CD4-positive, alpha-beta T cell treated with Interleukin-10 for 1 hour (primary cell): ENCODE measurements at places on chromosomes 7 and 10.

DNA sequence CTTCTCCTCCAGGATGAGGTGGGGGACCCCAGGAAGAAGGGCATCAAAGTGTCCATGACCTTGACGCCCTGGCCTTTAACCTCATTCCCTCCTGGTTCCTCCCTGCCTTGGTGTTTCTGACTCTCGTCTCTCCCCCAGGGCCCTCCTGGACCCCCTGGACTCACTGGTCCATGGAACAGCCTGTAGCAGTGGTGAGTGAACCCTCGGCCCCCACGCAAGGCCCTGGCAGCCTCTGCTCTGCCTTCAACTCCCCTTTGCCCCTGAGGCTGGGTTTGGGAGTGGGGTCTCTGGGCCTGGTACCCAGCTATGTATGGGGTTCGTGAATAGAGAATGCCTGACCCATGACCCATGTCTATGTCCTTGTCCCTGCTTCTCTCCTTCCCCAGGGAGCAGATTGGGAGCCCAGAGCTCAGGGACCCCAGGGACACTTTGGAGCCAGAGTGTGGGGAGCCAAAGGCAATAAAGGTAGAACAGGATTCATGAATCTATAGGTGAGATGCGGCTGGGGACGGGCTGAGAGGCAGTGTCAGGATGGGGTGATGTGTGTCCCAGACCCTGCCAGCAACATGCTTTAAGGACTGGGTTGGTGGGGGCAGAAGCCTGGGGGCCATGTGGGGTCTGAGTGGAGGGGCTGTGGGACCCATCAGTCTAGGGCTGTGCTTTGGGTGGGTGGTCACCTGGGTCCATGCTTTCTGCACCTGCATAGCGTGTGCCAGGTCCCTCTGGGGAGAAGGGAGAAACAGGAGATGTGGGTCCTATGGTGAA lies 18.4 kb upstream of the VOPP1 start:
- DNase-seq, result no peak

DNA sequence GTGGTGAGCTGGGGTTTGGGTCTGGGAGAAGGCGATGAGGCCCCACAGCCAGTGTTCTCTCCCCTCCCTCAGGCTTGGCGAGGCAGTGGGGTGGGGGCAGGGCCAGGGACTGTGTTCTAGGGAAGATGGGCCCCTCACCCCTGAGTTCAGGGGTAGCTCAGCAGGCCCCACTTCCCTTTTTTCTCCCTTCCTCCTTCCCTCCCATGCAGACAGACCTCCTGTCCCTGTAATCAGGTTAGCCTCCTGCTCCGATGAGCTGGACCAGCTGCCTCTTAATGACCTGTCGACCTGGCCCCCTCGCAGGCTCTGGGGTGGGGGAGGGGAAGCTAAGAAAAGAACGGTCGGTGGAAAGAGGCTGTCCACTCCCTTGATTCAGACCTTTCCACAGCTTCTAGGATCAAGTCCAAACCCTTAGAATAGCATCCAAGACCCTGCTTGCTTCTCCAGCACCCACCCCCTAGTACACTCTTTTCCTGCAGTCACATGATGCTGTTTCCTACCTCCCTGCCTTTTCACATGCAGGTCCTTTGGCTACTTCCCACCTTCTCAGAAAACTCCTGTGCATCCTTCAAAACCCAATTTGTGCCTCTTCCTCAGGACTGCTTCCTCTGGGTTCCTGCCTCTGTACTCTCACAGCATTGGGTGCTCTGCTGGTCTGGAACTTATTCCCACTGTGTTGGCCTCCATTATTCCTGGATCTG lies 64.1 kb downstream of the ZMIZ1 start:
- no peak for DNase-seq

- DNase-seq, result no peak
Measured at GRCh38 chr7:76294344-76295024, 8.0 kb upstream of the HSPB1 start.

GRCh38 chr7:155804897-155805825 lies 7.1 kb downstream of the SHH start:
- peak; percentile 41 for DNase-seq

DNA sequence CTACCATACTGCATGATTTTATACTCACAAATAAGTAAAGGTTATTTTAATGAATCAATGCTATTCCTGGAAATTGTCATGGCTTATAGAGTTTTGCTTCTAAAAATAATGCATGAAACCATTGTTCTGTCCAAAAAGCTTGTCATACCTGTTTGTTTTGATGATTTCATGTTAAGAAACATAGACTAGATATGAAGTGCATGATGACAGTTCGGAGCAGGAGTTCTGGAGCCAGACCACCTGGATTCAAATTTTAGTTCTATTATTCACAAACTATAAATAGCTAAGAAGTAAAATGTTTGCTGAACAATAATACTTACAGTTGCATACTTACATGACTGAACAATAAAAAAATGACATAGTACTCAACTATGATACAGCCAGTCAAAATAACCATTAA lies 107.0 kb upstream of the AKR1E2 start:
- DNase-seq, result no peak

GRCh38 chr7:66400400-66400799 lies 195.3 kb downstream of the TPST1 start:
- no peak for DNase-seq

DNA sequence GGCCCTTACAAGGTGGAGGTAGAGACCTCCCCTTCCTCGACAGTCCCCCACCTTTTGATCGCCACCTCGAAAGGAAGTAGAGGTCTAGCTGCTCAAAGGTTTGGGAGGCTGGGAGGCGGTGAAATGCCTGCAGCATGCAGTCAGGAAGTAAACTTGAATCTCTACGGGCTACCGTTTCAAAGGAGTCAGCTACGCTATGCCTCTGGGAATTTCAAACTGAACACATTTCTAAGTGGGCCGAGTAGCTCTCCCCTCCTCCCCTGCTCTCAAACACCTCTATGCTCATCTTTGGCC lies 68.0 kb downstream of the CXCL12 start:
- no peak for DNase-seq

GRCh38 chr10:36344240-36345174 lies 702.4 kb upstream of the FZD8 start:
- no peak for DNase-seq

DNA sequence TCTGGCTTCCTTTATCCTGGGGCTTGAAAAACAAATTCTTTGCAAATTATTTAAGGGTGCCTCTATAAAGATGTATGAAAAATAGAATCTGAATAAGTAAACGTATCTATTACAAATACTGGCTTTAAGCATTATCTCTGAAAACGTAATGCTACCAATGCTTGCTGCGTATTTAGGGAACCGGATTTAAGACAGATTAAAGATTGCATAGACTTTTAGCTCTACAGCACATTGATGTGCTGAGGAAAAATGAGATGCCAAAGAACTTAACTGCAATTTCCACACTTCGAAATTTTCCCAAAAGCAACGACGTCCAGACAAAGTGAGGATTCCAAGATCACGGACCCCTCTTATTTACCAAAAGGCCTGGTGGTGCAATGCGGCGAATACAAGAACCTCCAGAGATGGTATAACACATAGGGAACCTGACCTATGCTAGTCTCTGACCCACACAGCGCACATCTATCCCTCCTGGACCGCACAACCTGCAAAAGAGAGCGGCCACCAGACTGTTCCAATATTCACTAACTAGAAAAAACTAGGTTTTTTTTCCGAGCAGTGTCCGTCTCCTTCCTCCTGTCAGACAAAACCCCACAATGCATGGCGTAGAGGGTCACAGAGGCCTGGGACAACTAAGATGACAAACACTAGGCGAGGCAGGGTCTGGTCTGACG lies 34.3 kb upstream of the PHF14 start:
- peak; percentile 2 for DNase-seq

- no peak for DNase-seq
Measured at GRCh38 chr10:130761788-130762301, 549.7 kb downstream of the TCERG1L start.

DNA sequence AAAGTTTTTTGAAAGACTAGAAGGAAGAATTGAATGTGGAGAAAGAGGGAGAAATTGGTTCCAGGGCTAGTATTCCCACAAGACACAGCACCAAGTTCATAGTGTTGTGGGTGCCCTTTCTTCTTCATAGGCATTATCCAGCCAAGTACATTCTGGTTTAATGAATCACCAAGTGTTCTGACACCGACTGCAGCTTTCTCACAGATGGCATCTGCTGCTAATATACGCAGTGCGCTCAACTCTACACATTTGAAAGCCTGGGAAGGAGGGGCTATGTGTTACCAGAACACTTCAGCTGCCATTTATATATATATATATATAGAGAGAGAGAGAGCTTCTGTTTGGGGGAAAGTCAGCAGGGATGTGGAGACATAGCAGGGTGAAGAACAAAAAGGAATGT lies 1168.4 kb downstream of the GATA3 start:
- no peak for DNase-seq

- peak; percentile 47 for DNase-seq
Measured at GRCh38 chr7:106604303-106604924, 56.5 kb downstream of the CCDC71L start.

- no peak for DNase-seq
Measured at GRCh38 chr7:26868841-26869495, 4.6 kb upstream of the SKAP2 start.

- DNase-seq, result no peak
Measured at GRCh38 chr7:92992483-92992882, 125.3 kb downstream of the SAMD9 start.

DNA sequence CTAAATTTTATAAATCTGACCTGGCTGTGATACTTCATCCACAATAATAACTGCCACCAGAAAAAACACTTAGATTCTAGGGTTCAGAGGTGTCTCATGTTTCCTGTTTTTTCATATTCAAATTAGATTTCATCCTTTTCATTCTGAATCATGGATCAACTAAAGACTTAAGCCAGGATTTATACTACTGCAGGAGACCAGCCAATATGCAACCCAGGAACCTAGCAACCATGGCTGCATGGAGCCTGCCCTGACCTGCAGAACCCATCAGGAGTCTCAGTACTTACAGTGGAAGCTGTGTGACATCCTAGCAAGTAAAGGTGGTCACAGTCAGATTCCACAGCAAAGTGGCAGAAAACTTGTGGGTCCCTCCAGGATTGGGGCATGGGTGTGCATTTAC lies 40.5 kb upstream of the RNF148 start:
- DNase-seq, result no peak

DNA sequence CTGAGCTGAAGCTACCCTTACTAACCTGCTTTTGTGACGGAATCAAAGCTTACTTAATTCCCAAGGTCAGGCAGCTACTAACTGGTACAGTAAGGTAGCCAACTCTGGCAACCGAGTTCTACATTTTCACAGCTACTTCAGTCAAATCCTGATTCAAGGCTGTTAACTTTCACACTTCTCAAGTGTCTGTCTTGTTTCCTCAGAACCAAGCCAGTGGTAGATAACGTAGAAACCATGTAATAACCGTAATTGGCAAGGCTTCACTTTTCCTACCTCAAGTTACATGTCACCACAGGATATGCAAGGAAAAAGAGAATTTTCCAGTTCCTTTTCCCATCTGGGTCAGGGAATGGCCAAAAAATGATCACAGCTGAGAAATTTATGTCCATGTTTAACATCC lies 746.7 kb downstream of the NRG3 start:
- DNase-seq, result no peak

GRCh38 chr10:12471135-12471534 lies 121.8 kb downstream of the CAMK1D start:
- DNase-seq, result no peak

DNA sequence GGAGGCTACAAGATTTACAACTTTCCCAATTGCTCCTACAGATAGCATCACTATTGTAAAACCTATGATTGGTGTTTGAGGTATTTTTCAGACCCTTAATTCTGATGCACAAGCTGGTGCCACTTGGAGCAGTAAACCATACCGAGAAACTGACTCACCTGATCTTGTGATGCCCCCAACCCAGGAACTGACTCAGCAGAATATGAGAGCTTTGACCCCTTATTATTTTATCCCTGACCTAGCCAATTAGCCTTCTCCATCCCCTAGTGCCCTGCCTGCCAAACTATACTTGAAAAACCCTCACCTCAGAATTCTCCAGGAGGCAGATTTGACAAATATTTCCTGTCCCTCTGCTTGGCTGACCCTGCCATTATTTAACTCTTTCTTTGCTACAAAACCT lies 585.9 kb upstream of the GHITM start:
- DNase-seq, result no peak

- no peak for DNase-seq
Measured at GRCh38 chr10:122053314-122053713, 64.4 kb downstream of the TACC2 start.

DNA sequence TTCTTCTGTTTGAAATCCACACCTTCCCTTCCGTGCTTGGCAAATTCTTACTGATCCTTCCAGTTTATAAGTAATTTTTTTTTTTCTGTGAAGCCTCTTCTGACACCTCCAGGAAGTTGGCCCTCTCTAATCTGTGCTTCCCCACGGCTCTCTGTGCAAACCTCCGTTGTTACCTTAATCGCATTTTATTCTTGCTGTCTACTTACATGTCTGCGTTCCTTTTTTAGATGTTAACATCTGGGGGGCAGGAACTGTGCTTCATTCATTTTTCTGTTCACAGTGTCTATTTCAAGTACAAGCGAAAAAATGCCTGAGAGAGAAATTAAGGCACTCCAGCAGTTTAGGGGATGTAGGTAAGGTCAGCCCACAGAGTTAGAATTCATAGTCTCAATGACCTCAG lies 8.4 kb upstream of the CAMK1D start:
- no peak for DNase-seq
